CD4-positive, alpha-beta T cell (primary cell): ENCODE measurements at places on chromosomes 4 and X.

DNA sequence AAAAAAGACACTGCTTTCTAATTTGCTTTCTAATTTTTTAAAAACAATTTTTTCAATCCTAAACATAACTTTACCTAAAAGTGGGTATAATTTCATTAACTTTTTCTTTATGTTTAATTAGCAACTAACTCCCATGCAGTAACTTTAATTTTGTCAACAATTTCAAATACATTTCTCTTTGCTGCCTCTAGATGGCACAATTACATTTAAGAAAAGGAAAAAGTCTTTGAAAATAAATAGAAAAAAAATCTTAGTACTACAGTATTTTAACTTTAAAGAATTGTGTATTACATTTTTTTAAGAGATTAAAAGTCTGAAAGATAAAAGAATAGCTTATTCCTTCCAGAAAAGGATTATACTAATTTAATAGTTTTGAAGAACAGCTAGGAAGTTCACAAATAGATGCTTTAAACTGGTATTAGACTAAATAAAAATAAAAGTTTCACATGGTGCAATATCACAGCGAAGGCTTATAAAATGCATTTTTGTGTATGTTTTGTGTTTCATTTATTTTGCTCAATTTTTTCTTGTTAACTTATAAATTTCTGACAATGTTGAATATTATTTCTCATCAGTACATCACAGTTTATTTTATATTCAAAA is 105.1 kb downstream of the ADGRA3 start:
- H3K36me3 ChIP-seq: no peaks in the 10 kb centered on the region
- DNase-seq: no peak
- no peak overlapping the region for H3K27ac ChIP-seq
- H3K4me3 ChIP-seq: no peak overlapping the region

DNA sequence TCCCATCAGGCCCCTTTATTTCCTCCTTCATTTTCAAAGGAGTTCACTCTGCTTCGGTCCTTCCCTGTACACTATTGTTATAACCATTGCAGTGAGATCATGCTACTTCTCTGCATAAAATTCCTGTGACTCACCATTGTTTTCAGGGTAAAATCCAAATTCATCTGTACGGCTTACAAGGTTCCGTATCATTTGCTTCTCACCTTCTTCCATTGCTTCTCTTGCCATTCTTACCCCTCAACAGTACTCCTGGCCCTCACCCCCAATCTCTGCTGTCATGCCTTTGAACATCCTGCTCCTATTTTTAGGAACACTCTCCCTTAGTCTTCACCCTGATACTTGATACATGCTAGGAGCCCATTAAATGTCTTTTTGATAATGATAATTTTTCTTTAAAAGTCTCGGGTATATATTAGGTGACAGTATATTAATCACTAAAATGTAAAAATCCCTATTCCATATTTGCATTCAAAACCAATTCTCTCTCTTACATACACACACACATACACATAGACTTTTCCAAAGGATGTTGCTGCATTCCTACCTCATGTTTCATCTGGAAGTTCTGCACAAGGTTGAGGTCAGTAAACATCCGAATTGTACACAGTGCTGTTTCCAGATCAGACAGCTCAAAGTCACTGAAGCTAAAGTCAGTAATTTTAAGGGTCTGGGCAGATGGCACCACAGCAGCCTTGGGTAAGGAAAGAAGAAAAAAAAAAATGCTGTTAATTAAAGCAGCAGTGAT is 103.4 kb downstream of the PDE5A start:
- no peak for DNase-seq
- H3K27ac ChIP-seq: no peak overlapping the region
- no peaks in the 10 kb centered on the region for H3K36me3 ChIP-seq

GRCh38 chr4:127993151-127993550 is 27.9 kb downstream of the ABHD18 start:
- peaks cover 24% of the 10 kb centered on the region for H3K36me3 ChIP-seq
- H3K27me3 ChIP-seq: no peaks in the 10 kb centered on the region
- no peak overlapping the region for H3K4me3 ChIP-seq

DNA sequence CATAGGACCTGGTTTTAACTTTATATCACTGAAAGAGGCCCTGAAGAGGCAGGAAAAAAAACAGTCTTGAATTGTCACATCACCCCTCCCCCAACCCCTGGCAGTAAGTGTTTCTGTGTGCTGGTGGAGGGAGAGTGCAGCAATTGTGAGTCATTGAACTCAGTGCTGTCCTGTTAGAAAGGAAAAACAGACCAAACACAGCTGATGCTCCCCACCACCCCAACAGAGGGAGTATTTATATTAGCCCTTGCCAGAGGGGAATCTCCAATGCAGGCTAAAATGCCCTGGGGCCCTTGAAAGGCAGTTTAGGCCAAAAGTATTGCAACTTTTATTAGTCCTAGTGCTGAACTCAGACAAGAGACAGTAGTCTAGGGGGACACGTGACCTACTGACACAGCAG is 197.8 kb upstream of the AGTR2 start:
- H3K27ac ChIP-seq: no peak overlapping the region
- no peaks in the 10 kb centered on the region for H3K36me3 ChIP-seq
- H3K4me3 ChIP-seq: no peak overlapping the region
- H3K27me3 ChIP-seq: no peaks in the 10 kb centered on the region
- no peaks in the 10 kb centered on the region for H3K4me1 ChIP-seq
